ENCODE measurements at places on chromosomes 2 and 18. TPM values are rescaled to one million over a fixed set of nuclear protein-coding genes. Genes with fewer than 3 reads are reported as not detected.

GRCh38 chr2:172554352-172555271 is 1.3 kb upstream of the PDK1 start:
- no peak for DNase-seq

DNA sequence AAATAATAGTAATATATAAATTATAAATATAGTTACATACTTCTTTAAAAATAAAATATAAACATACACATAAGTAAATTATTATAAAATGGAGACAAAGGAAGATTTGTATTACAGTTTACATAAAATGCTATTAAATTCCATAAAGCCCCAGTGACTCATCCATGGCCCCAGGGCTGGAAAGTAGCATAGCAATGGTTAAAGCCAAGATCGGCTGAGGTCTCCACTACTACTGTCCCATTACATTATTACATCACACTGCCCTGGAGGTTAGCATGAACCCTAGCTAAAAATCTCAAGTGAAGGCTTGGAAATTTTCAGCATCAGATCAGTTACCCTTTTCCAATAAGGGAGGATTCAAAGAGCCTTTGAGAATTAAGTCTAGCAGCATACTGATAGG is 936.2 kb downstream of the DSC3 start:
- no peak for DNase-seq

DNA sequence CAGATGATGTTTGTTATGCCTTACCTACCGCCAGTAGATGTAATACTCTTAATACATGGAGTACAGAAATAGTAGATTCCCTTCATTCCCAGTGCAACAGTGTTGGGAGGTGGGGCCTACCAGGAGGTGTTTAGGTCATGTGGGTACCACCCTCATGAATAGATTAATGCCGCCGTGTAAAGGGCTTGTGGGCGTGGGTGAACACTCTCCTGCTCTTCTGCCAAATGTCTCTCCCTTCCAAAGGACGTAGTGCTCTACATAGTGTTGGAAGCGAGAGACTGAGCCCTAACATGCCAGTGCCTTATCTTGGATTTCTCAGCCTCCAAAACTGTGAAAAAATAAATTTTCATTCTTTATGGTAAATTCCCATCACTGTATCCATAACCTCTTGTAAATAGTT is 30.1 kb downstream of the PLEKHA3 start:
- no peak for DNase-seq

DNA sequence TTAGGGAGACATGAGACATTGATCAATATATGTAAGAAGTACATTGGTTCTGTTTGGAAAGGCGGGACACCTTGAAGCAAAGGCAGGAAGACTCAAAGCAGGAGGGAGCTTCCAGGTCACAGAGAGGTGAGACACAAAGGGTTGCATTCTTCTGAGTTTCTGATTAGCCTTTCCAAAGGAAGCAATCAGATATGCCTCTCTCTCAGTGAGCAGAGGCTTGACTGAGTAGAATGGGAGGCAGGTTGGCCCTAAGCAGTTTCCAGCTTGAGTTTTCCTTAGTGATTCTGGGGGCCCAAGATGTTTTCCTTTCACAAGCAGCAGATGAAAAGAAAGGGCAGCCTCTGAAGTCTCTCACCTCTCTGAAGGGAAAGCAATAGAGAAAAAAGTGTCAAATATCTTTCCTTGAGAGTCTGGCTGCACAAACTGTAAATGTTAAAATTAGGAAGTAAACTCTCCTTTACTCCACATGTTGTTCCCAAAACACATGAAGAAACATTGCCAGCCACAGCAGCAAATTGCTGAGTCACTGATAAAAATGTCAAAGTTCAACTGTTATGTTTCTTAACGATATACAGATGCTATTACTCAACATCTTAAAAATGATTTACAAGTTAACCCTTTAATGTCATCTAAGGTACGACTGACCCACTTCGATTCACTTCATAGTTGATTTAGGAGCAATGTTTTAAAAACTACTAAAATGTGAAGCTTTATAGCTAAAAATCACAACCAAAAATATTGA is 40.3 kb downstream of the CYB5A start:
- DNase-seq, result no peak

Gene CHRND
- 0.57 TPM for total RNA-seq

DNA sequence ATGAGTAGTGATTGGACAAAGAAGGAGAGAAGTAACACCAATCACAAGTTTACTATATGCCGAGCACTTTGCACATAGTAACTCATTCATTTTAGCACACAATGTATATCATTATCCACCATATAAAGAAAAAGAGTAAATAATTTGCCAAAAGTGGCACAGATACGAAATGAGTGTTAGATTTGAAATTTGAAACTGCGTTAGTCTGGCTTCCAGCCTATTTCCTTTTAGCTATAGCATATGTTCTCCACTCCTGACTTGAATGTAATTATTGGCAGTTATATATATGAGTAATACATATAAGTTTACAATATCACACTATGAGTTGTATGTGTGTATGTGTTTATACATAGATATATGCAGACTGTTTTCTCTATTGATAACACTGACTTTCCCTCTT is 98.6 kb downstream of the NOL4 start:
- DNase-seq, result no peak

DNA sequence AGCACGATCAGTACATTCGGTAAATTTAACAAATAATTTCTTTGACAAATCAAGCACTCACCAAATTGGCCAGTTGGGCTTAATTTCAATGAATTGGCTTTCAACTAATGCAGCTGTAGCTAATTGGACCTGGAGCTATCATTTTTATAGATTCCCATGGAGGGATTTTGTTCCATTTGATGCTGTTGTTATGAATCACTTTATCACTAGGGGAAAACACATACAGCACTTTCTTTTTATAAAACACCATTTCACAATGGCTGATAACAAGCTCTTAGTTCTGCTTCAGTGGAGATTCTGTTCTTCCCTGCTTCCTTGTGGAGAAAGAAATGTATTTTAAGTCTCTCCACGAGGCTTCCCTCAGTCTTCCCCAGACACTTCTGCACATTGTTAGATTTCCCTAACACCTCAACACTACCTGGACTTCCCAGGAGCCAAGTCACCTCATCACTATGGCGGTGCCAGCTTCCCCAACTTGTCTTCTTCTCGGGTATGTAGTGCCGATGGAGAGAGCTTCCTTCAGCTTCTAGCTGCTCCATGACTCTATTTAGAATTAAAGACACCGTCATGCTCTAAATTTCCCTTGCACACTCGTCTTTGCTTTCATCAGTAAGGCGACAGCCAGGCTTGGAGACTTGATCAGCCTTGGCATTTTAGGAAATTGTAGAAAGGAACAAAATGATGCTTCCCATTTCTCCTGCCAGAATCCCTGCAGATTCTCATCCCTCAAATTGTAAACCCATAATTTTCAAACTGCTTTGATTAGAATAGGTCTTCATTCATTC is 72.0 kb downstream of the INPP5D start:
- DNase-seq, result no peak

Gene NT5DC4
- 0.85 TPM for total RNA-seq

All from thymus (tissue), 14 donors.